NCI-H1417 treated with DMSO at 0.1 percent for 48 hours (cell line): ENCODE measurements at places on chromosomes 13 and 19.

DNA sequence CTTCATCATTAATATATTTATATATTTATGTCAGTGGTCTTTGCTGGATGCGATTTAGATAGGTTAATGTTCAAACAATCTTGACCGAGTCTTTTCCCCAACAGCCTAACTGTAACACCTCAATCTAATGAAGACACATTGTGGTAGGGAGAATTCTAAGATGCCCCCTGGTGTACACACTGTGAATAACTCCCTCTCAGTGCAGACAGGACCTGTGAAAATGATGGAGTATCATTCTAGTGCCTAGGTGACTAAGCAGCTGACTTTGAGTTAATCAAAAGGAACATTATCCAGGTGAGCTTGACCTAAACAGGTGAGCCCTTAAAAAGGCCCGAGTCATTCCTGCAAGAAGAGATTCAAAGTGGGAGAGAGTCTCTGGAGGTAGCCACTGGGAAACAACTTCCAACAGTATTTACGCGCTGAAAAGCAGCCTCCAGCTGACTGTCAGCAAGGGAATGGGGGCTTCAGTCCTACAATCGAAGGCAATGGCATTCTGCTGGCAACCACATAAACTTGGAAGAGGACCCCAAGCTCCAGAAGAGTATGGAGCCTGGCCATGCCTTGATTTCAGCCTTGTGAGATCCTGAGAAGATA is 28.0 kb upstream of the KBTBD7 start:
- no peak for DNase-seq

- DNase-seq = no peak
These were observed 303.6 kb upstream of the ZNF507 start for GRCh38 chr19:32041681-32042292.

DNA sequence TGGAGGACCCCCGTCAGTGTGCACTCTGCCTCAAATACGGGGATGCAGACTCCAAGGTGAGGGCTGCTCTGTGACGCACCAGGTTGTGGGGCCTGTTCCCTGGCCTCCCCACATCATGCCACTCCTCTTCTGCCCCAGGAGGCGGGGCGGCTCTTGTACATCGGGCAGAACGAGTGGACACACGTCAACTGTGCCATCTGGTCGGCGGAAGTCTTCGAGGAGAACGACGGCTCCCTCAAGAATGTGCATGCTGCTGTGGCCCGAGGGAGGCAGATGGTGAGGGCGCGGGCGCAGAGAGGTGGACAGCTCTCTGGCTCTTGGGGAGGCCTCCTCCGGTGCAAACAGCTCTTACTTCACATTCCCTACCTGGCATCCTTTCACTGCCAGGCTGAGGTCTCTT is 11.2 kb downstream of the KMT2B start:
- no peak for DNase-seq

- no peak for DNase-seq
These were observed 9.6 kb upstream of the KL start for GRCh38 chr13:33006638-33007037.

GRCh38 chr19:9296336-9296735 is 13.3 kb downstream of the ZNF699 start:
- DNase-seq = no peak

- no peak for DNase-seq
These were observed 21.0 kb upstream of the N4BP2L1 start for GRCh38 chr13:32448972-32449371.

DNA sequence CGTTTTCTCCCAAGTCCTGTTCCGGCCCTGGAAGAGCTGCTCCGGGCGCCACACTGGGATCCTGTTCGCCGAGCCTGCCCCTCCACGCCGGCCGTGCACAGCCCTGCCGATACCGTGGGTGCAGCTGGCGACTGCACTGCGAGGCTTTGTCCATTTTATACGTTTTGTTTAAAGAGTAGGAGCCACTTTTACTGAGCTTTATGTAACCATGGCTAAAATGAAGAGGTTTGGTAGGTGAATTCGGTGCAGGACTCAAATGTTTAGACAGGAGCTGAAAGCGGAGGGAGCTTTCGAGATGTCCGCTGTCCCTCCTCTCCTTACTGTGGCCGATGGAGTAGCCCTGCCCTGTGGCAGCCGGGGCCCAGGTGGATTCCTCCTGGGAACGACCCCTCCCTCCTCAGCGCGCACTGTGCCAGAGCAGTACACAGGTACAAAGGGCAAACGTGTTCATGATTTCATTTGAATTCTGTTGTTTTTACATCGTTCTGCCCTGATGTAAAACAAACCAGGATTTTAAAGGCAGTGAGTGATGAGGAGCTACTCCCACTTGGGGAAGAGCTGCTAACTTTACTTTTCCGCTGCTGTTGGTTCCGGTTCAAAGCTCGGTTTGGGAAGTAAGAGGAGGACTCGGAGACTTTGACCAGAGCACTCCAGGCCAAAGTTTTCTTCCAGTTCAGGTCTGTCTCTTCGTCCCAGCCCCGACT is 1.7 kb downstream of the COL4A2 start:
- no peak for DNase-seq

DNA sequence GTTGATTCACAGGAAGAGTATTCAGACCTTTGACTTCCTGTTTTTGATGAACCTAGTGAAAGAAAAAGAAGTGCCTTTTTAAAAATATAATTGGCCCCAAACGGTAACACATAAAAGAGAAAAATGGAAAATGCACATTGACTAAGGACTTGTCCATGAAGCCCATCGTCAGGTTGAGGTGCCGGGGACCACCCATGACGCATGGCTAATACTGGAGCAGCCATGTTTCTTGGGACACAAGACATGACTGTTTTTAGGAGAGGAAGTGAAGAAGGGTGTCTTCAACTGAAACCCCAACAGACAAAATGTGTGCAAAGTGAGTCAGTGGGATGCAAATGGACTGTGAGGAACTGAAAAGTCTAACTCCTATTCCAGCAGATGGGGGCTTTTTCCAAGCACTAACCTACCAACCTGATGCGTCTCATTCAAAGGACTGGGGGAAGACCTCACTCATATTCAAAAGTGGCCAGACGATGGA is 459.4 kb downstream of the FOXO1 start:
- no peak for DNase-seq

DNA sequence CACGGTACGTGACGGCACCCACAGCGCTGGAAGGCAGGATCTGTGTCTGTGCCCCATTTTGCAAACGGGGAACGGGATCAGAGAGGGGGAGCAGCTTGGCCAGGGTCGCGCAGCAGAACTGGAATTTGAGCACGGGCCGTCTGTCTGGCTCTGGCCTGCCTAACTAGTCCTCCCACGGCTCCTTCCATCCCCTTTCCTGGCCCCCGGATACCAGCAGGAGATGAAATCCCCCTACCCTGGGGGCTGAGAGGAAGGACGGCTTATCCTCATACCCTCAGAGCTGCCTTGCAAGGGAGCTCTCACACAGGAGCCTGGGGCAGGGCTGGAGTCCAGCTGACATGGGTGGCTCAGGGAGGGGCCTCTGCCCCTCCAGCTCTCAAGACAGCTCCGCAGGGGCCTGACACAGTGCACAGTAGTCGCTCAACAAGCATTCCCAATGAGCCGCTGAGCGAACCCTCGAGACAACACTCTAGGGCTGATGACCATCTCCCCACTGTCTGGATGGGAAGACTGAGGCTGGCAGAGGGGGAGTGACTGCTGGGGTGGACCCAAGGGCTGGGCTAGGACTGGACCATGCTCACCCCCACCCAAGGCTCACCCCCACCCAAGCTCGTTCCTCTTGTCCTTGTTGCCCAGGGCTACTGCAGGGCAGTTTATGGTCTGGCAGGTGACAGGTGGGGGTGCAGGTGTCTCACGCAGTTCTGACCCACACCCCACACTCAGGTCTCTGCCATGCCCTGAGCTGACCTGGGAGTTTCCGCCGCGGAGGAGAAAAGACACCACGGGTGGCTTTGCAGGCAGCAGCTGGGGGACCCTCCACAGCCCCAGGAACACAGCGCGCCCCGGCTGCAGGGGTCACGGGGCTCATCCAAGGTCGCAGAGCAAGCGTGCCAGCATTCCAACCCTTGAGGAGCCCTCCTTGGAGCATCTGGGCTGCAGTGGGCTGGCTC is 4.0 kb downstream of the ZBTB7A start:
- no peak for DNase-seq

DNA sequence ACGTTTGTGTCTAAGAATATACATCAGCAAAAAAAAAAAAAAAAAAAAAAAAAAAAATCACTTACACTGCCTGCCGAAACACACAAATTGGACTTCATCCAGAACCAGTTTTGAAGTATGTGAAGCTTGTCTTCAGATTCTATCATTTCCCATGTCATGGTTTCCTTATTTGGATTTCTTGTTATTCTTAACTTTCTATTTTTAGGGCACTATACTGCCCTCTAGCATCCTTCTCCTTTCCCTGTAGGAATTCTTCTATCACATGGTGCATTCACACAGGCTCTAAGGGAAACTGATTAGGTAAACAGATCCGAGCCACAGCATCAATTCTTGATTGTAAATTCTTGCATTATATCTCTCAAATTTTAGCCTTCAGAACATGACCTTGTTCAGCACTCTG is 1507.5 kb downstream of the OLFM4 start:
- no peak for DNase-seq

DNA sequence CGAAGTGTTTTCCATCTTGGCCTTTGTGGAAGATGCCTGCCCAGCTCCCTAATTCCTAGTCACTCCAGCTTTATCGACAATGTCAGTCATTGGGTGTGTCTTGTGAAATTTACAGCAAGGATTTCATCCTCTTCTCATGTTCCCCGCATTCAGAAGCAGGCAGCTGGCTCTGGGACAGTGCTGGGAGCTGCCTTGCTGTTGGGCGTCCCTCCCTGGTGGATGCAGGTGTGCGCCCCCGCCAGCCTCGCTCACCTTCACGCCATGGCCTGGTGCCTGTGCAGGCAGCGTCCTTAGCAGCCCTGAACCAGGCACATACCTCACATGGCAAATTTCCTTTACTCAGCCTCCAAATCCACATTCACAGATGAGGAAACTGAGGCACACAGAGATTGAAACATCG is 39.7 kb upstream of the TFDP1 start:
- no peak for DNase-seq

DNA sequence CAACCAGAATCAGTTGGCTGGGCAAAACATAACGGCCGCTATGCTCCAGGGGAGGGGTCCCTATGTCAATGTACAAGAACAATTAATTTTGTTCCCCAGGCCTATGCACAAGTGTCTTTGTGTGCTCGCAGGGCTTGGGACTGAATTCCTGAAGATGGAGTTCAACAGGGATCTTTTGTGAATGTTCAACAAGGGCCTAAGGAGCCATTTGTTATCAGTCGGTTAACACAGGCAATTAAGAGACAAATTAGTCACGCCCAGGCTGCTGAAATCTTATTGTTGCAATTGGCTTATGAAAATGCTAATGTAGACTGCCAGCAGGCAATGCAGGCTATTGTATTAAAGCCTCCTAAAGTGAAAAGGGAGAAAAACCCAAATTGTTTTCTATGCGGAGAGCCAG is 117.5 kb downstream of the ZNF429 start:
- DNase-seq = no peak

- no peak for DNase-seq
These were observed 550.9 kb downstream of the GPC6 start for GRCh38 chr13:93777504-93777903.

- DNase-seq = no peak
These were observed 1.0 kb upstream of the FXYD7 start for GRCh38 chr19:35141837-35142605.

DNA sequence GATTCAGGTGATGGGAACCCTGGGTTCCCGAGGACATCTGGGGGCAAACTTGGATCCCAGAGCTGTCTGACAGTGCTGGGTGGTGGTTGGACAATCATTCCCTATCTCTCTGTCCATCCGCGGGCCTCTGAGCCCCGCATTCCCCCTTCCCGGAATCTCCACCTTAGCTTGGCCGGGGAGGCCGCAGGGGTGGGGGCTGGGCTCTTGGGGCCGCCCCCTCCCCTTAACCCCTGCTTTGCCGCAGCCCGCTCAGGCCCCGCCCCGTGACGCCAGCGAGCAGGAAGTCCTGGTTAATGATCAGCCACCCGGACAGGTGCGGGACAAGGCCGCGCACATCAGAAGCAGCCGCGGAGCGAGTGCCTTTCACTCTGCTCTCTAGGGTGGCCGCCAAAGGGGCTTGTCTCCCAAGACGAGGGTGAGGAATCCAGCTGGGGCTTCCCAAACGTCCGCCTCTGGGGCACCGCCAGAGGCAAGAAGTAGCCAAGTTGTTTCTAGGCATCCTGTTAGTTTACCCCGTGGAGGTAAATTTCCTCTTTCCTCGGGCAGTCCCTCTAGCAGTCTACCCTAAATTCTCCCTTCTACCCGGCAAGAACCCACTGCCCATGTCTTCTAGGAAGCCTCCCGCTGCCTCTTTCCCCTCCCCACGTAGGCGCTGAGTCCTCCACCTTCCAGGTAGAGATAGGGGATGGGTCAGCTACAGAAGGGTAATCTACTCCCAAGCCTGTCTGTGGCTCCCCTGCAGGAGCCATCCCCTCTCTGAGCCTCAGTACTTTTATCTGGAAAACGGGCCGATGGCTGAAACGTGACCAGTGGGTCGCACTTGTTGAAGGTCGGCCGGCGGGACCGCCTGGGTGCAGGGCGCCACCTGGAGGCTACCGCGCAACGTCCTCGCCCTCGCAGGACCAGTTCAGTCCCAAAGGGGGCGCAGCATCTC is 3.0 kb downstream of the IRF2BP1 start:
- no peak for DNase-seq

GRCh38 chr13:32496599-32497160 is 41.9 kb downstream of the N4BP2L2 start:
- no peak for DNase-seq

DNA sequence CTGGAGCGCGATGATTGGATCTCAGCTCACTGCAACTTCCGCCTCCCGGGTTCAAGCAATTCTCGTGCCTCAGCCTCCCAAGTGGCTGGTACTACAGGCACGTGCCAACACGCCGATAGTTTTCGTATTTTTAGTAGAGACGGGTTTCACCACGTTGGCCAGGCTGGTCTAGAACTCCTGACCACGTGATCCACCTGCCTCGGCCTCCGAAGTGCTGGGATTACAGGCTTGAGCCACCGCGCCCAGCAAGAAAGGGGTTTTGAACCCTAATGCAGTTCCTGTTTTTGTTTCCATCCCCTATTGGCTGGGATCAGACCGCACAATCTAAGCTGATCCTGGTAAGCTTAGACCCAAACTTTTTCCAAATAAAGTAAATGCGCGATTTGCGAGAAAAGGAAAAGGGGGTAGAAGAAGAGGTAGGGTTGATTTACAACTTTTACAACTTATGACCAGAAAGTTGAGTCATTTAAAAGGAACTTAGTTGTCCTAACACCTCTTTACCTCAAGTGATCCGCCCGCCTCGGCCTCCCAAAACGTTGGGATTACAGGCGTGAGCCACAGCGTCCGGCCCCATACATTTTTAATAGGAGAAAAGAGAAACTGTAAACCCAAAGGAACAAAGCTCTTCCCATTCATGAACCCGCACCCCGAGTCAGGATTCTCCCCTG is 764 bp downstream of the ZNF626 start:
- DNase-seq = no peak
